ENCODE measurements at places on chromosomes 5 and 9.

GRCh38 chr5:160547872-160548271 lies 126.2 kb downstream of the PTTG1 start:
- no peak for DNase-seq

- DNase-seq = no peak
These were observed 53.7 kb downstream of the MAP1B start for GRCh38 chr5:72160959-72161358.

GRCh38 chr9:126756876-126757415 lies 47.9 kb upstream of the ZBTB43 start:
- peak; percentile 12 for DNase-seq

- DNase-seq = no peak
These were observed 12.2 kb upstream of the OBP2B start for GRCh38 chr9:133221177-133221809.

GRCh38 chr5:152514827-152515397 lies 109.8 kb upstream of the NMUR2 start:
- DNase-seq = peak; percentile 52

DNA sequence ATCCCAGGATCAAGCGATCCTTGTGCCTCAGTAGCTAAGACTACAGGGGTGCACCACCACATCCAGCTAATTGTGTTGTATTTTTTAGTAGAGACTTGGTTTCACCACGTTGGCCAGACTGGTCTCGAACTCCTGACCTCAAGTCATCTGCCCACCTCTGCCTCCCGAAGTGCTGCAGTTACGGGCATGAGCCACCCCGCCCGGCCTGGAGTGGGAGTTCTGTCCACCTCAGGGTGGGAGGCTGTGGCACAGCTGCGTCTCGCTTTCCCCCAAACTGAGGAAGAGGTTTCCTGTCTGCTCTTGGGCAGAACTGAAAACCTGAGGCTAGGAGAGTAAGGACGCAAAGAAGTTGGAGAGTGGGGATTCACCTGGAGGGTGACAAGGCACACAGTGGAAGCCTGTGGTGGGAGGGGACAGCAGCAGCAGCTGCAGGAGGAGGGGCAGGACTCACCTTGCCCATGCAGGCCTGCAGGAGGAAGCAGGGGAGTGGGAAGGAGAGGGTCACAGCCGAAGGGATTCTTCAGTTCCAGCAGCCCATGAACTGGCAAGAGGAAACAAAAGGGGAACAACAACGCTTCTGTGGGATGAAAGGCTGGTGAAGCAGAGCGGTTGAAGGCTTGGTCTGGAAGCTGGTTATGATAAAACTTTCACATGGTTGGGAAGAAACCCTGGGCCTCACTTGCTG lies 181.4 kb downstream of the GAS1 start:
- no peak for DNase-seq

DNA sequence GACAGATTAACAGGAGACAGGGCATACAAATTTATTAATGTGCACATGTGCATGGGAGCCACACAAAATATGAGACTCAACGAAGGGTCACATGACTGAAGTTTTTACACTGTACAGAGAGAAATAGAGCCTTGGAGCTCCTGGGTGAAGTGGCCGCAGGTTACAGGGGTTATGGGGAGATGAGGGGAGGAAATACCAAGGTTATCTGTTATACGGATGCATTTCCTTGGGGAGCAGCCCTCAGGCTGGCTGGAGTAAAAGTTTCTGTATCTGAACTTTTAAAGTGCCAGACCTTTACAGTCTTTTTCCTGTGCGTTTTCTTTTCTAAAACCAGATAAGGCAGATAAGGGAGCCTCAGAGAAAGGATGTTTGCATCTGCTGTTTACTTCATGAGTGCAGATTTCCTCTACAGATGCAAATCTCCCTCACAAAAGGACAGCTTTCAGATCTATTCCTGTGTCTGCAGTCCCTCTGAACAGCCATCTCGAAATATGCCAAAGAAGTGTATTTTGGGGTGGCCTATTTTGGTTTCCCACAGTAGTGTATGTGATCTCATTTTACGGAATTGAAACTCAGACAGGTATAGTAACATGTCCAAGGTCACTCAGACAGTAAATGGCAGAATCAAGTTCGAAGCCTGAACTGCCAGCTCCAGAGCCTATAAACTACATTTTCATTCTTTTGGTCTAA lies 139.3 kb upstream of the FBXL17 start:
- DNase-seq = peak; percentile 74

DNA sequence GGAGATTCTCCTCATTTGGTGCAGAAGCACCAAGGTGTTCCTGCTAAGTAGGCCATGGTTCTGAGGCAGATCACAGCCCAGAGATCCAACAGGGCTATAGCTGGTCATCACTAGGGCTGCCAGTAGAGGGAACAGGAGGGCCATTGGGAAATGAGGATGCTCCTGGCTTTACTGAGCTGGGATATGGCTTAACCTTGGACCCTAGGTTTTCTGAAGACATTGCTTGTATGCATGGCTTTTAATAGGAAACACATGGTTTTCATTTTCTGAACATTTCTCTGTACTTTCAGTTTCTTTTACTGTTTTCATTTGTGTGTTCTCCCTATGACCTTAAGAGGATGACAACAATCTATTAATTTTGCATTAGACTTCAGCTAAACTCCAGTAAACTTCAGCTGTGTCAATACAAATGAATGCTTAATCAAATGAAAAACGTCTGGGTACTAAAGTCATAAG lies at the start of gene IFNW1:
IFNW1 (minus strand) TSS at position 406 of the 456 bp plus-strand sequence; CDS start at position 144, 262 bp downstream.
- no peak for DNase-seq

GRCh38 chr5:73748510-73749400 lies 122.8 kb downstream of the ARHGEF28 start:
- DNase-seq = no peak

- no peak for DNase-seq
These were observed 17.4 kb downstream of the MAML1 start for GRCh38 chr5:179749857-179750508.

- DNase-seq = peak; percentile 42
These were observed 158.8 kb downstream of the MEF2C start for GRCh38 chr5:88724201-88724600.

GRCh38 chr9:93206576-93207155 lies 22.7 kb downstream of the WNK2 start:
- DNase-seq = no peak

DNA sequence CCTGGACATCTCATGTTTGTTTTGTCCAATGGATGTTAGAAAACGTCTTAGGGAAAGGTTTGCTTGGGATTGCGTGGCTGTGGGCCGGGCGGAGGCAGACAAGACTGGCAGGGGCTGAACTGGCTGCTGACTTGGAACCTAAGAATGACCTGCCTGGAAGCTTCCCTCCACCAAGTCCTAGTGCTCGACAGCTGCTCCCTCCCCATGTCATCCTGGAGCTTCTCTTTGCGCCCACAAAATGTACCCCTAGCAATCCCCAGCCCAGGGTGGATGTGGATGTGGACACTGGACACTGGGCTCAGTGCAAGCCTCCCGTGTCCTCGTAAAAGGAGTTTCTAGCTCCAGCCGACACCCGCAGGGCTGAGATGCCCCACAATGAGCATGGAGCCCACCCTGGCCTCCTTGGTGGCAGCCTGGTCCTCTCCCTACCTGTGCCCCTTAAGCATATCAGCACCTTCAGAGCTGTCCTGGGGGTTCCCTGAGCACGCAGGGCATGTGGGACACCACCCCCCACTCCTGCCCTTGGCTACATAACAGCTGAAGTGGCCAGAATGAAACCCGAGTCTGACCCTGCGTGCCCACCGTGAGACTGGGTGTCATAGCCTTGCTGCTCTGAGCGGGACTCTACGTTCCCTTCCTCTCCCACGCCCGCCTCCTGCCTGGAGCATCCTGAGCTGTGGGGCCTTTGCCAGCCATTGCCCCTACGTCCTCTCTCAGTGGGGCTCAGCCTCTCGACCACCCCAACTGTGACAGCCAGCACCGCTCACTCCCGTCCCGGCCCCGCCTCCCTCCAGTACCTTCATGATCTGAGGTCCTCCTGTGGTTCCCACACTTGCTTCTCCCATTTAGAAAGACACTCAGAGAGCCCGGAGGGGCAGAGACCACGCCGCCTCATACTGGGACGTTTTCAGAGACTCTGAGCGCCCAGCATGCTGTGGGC lies 180.8 kb downstream of the ROR2 start:
- no peak for DNase-seq

- no peak for DNase-seq
These were observed 3.5 kb downstream of the RXFP3 start for GRCh38 chr5:33939556-33940262.

- DNase-seq = no peak
These were observed 18.4 kb upstream of the EGFL7 start for GRCh38 chr9:136644343-136644592.

DNA sequence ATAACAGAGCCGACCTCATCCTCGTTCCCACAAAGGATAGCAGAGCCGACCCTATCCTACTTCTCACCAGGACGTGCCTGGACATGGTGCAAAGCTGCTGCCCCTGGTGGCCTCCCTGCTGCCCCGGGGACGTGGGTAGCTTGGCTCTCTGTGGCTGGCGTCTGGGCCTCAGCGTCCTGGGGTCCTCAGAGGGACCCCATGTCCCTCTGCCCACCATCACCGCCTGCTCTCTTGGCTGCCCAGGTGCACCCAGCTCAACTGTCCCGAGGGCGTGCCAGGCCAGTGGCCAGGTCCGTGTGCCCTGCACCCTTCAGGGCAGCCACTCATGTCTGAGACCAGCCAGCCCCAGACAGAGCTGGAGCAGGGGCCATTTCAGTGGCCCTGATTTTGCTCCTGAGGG lies 8.5 kb downstream of the NKD2 start:
- DNase-seq = no peak
